Left renal cortex interstitium (tissue), 4 donors: ENCODE measurements at places on chromosomes 16 and 17.

GRCh38 chr17:33730131-33730530, 437.0 kb upstream of the ASIC2 start:
- DNase-seq = no peak

GRCh38 chr17:48457080-48457836, 27.2 kb upstream of the SKAP1 start:
- no peak for DNase-seq

DNA sequence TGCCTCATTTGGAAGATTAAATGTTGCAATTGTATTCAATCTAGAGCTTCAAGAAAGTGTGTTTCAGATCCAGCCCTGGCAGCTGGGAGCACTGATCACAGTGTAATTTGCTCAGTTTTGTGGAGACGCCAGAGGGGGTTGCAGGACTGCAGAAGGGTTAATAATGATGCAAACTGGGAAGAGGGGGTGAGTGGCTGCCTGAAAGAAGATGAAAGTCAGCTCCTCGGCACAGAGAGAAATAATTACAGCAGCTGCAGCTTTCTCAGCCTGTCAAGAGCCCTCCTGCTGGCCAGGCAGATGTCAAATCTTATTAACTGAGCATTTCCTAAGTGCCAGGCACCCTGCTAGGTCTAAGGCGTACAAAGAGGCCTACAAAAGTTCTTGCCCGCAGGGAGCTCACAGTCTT, 97.7 kb downstream of the ZNF18 start:
- no peak for DNase-seq

DNA sequence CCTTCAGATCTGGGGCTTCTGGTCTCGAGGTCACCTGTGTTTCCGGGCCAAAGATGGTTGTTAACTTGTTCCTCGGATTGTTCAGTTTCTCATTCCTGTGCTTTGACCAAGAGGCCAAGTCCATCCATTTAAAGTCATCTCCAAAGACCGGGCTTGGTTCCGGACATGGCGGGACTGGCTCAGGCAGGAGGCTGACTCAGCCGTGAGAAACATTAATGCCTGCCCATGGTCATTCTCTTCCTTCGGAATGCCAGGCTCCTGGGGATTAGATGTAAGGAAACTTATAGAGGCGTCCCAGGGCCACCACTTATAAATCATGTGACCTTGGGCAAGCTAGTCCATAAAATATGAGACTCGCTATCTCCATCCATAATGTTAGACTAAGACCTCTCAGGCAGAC, 13.6 kb upstream of the NKD1 start:
- DNase-seq = no peak

GRCh38 chr16:86221085-86221484, 289.2 kb upstream of the FOXF1 start:
- DNase-seq = no peak

GRCh38 chr17:81891303-81891552, 158 bp downstream of the ALYREF start:
- no peak for DNase-seq

DNA sequence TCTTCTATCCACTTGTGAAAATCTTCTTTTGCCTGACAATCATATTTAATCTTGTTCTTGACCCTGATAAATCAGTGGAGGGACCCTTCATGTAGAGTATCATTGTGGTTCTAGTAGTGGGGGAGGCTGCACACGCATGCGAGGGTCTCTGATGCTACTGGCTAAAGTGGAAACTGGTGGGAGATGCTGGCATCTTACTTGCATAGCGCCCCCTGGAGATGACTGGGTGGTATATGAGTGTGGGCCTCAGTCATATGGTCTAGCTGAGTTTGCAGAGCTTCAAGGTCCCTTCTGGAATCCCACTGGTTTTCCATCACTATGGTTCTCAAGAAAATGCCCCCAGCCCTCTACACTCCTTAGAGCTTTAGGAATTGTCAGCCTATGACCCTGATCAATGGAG, 236.4 kb upstream of the AXIN2 start:
- DNase-seq = no peak

DNA sequence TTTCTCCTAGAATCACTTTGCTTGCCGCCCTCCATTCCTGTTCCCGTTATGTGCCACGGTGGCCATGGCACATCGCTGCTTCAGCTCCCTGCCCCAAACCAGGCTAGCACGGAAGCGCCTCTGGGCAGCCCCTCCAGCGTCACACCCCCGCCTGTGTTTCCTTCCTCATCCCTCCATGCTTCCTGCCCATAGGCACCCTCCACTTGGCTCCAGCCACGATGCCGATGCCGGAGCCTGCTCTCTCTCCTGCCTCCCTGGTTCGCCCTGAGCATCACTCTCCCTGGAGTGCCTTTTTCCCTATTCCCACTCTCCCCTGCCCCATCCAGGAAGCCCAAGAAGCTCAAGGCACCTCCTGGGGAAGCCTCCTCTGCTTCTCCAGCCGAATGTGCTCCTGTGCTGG, 3.2 kb upstream of the ARHGAP23 start:
- no peak for DNase-seq

- DNase-seq = no peak
These were observed 77.1 kb upstream of the WSB1 start for GRCh38 chr17:27216836-27217235.

GRCh38 chr16:23949630-23950290, 114.0 kb downstream of the PRKCB start:
- no peak for DNase-seq
